Activated T-cell treated with anti-CD3 and anti-CD28 coated beads, Interleukin-2, amount 50 U/mL, for 72 hours (primary cell): ENCODE measurements at places on chromosomes 1 and 21.

DNA sequence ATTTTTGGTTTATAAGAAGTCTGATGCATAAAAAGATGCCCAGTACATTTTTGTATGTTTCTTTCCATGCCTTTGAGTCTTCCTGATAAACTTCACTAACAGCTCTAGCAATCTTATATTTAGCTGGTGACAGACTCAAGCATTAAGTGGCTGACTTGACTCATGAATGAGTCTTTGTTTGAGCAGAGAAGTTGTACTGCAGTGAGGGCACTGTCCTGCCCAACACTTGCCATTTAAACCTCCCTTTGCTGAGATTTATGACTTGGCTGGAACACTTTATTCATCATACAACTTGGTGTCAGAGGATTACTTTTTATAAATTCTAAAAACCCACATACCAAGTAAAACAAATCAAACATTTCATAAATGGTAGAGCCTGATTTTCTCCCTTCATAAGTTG, 14.6 kb upstream of the CAMSAP2 start:
- no peak overlapping the region for H3K27ac ChIP-seq
- H3K27me3 ChIP-seq: peaks cover 16% of the 10 kb centered on the region
- H3K4me1 ChIP-seq: no peaks in the 10 kb centered on the region
- no peak overlapping the region for H3K4me3 ChIP-seq

DNA sequence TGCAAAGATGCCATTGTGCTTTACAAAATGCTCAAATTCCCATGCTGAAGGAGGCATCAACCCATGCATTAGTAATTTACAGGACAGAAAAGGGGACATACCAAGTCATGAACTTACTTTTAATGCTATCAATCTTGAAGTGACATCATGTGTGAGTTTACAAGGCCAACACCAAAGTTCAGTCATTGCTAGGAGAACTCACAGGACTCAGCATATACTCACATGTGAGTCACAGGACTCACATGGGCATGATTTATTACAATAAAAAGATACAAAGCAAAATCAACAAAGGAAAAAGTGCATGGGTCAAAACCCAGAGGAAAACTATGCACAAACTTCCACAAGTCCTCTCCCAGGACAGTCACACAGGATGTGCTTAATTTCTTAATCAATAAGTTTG, 1656.0 kb downstream of the MRPL39 start:
- H3K27ac ChIP-seq: no peak overlapping the region
- no peaks in the 10 kb centered on the region for H3K27me3 ChIP-seq
- no peak overlapping the region for H3K4me3 ChIP-seq
- no peak for DNase-seq
- no peaks in the 10 kb centered on the region for H3K36me3 ChIP-seq
- H3K4me1 ChIP-seq: peaks cover 30% of the 10 kb centered on the region

GRCh38 chr1:44408632-44409602, 3.9 kb downstream of the RNF220 start:
- H3K4me1 ChIP-seq: peaks cover 15% of the 10 kb centered on the region
- H3K27ac ChIP-seq: peak overlapping the region; percentile 50
- peaks cover 2% of the 10 kb centered on the region for H3K36me3 ChIP-seq
- peak overlapping the region; percentile 76 for H3K4me3 ChIP-seq
- DNase-seq: peak; percentile 21

DNA sequence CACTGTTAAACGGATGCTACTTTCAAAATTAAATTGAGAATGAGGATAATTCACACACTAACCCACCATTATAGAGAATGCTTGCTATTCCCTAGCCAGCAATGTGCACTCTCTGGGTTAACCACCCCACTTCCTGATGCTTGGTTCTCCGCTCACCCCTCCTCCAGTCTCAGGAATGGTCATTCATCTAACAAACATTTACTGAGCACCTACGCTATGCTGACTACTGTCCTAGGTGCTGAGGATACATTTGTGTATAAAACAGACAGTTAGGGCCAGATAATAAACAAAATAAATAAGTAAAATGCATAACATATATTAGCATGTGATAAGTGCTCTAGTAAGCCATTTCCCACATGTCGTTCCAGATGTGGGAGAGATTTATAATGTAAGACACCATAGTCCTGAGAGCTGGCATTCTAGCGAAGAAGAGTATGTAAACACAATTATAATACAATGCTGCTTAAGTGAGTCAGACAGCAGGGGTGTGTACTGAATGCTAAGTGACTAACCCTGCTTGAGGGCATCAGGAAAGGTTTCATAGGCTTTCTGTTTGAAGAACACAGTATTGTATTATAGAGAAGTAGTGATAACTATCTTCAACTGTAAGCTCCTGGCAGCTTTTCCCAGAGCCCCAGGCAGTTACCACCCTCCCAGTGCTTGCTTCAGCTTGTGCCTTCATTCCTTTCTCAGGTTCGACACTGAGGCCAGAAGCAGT, 126.7 kb upstream of the CACHD1 start:
- no peaks in the 10 kb centered on the region for H3K36me3 ChIP-seq
- H3K27ac ChIP-seq: no peak overlapping the region
- H3K4me3 ChIP-seq: no peak overlapping the region
- H3K4me1 ChIP-seq: no peaks in the 10 kb centered on the region
- H3K27me3 ChIP-seq: peaks cover 7% of the 10 kb centered on the region
- DNase-seq: no peak

DNA sequence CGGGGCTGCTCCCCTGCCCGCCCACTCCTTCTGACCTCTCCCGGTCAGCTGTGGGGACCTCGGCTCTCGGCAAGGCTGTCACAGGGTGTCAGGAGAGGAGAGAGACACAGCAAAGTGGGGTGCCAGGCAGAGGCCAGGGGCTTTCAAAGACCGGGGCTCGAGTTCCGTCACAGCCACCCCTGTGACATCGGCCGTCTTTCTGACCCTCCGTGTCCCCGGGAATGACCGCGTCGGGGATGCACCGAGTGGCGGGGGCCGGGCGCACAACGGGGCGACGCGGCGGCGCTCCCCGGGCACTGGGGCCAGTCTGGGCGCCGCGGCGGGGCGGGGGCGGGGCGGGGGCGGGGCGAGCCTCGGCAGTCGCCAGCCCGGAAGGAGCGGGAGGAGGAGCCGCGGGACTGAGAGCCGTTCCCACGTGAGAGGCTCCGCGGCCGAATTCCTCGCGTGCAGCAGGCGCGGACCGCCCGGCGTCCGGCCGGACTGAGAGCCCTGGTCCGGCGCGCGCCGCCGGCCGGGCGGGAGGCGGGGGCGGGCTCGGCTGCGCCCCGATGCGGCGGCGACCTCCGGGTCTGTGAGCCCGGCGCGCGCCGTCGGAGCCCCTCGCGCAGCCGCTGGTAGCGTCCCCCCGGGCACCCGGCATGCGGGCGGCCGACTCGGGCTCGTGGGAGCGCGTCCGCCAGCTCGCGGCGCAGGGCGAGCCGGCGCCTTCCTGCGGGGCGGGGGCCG, 229.7 kb upstream of the TMEM51 start:
- peak; percentile 25 for DNase-seq
- H3K36me3 ChIP-seq: no peaks in the 10 kb centered on the region
- peaks cover 4% of the 10 kb centered on the region for H3K4me1 ChIP-seq
- peaks cover 42% of the 10 kb centered on the region for H3K27me3 ChIP-seq

DNA sequence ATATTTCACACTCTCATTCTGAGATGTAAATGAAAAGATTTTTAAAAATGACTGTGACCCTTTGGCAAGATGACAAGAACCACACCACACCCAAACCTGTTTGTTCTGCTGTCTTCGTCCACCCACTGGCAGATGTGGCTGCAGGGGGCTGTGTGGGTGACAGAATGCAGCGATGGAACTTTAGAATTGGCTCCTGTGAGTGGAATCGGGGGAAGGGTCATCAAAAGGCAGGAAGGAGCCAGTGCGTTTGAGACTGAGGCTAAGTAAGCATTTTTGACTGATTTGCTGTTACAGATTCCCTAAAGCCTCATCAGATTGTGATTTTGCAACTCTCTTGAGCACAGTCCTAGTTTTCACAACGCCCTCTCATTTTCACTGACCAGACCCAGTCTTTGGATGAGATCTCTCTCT, 111.2 kb upstream of the ADGRL2 start:
- H3K27me3 ChIP-seq: peaks cover 5% of the 10 kb centered on the region
- no peaks in the 10 kb centered on the region for H3K36me3 ChIP-seq
- no peak overlapping the region for H3K27ac ChIP-seq

DNA sequence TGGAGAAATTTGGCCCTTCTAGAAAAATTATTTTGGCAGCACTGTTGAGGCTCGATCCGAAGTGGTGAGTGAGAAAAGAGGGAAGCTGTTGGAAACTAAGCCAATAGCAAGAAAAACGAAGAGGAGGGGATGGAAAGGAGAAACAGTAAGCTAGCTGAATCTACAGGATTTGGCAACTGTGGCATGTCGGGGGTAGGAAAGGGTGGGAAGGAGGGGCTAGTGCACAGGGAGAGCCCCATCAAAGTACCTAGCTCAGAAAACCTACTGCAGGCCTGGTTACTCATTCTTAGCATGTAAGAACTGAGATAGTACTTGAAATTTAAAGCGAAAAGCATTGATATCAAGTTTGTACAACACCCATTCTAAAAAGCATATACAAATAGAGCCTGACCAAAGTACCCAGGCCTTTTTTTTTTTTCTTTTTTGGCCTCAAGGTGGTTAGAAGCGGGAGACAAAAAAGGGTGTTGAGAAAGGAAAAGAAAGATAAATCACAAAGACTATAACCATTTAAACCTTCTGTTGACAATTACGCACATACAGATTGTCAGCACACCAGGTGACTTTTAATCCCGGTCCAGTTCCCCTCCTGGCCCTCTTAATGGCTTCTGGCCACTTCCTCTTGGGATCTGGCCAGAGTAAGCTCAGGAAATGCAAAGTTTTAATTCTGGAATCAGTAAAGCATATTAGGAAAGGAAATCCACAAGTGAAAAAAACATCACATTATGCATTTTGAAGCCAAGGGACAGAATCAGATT, 50.4 kb downstream of the SLC16A1 start:
- H3K36me3 ChIP-seq: peaks cover 2% of the 10 kb centered on the region
- no peak overlapping the region for H3K4me3 ChIP-seq
- H3K4me1 ChIP-seq: peaks cover 35% of the 10 kb centered on the region
- peak overlapping the region; percentile 29 for H3K27ac ChIP-seq

DNA sequence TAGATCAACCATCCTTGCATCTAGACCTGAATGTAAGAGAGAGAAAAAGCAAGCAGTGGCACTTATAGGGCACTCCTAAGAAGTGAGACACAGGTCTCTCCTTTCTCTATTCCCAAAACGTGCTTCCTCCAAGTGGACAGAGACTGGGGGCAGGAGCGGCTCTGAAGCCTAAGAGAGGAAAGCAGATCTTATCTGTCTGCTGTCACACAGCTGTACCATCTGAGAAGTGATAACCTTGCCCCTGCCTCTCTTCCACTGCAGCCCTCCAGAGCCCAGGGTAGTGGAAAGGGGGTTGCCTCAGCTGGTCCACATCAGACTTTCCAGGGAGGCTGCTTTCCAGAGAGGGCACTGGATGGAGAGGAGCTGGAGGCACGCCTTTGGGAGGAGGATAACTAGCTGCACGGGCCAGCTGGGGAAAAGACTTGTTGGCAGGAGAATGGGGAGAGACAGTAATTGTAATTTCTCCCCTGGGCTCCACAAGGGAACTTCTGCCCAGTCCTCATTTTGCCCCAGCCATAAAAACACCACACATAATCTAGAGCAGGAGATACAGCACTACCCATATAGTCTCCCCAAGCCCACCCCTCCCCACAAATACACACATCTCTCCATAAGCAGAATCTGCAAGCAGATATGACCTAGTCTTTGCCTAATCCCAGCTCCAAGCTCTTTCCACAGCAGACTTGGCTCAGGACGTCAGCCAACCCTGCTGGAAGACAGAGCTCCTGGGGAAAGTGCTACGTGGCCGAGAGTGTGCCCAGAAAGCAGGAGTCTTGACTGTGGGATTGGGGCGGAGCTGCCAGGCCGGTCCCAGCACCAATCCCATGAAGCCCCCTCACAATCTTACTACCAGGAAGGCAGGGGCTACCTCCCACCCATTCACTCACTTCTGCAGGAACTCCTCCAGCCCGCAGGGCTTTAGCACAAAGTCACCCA, 31.2 kb downstream of the PIK3C2B start:
- peak overlapping the region; percentile 52 for H3K4me3 ChIP-seq
- H3K4me1 ChIP-seq: peaks cover 63% of the 10 kb centered on the region
- no peak overlapping the region for H3K27ac ChIP-seq
- no peaks in the 10 kb centered on the region for H3K27me3 ChIP-seq
- no peak for DNase-seq

GRCh38 chr1:40450495-40451237, 390 bp downstream of the ZFP69B start:
- peaks cover 28% of the 10 kb centered on the region for H3K36me3 ChIP-seq
- no peaks in the 10 kb centered on the region for H3K27me3 ChIP-seq
- peaks cover 37% of the 10 kb centered on the region for H3K4me1 ChIP-seq

DNA sequence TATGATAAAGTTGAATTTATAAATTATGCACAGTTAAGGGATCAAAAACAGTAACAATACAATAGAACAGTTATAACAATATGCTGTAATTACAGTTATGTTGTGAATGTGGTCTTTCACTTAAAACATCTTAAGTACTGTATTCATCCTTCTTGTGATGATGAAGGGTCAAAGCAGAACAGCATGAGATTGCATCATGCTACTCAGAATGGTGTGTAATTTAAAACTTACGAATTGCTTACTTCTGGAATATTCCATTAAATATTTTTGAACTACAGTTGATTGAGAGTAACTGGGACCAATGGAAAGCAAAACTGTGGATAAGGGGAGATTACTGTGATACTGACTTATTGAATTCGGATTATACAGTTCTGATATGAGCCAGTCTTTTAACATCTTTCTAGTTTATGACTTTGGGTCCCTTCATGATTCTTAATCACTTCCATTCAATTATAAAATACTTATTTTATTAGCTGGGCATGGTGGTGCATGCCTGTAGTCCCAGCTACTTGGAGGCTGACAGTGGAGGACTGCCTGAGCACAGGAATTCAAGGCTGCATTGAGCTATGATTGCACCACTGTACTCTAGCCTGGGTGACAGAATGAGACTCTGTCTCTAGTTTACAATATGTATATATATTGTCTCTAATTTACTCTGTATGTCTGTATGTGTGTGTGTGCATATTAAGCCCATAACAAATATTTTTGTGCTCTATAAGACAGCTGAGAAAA, 43.2 kb downstream of the ATP1B1 start:
- no peaks in the 10 kb centered on the region for H3K36me3 ChIP-seq
- DNase-seq: no peak
- no peak overlapping the region for H3K27ac ChIP-seq
- H3K4me1 ChIP-seq: no peaks in the 10 kb centered on the region
- H3K27me3 ChIP-seq: no peaks in the 10 kb centered on the region

DNA sequence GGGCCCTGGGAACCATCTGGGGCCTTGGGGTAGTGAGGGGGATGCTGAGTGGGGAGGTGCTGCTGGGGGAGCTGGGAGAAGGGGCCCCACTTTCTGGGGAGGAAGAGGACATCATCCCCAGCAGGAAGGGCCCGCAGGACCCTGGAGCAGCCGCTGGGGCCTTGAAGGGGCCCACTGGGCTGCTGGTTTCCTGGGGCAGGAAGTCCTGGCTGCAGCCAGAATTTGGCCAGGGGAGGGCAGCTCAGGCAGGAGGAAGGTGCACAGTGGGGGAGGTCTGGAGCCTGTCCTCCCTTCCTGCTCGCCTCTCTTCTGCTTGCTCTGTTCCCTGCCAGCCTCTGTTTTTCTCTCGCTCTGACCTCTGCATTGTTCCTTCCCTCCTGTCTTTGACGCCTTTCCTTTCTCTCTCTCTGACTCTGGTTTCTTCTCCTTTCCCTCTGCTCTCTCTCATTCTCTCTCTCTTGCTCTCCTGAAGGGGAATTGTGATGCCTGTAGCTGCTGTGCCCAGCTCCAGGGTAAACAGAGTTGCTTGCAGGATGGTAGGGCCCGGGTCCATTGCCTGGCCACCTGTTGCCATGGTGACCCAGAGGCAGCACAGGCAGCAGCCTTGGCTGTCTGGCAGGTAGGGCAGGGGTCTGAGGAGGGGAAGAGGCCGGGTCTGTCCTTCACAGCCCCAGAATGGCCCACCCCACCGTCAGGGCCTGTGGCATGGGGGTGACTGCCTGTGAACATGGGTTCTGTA, 23.9 kb downstream of the ACOT11 start:
- no peaks in the 10 kb centered on the region for H3K4me1 ChIP-seq
- H3K27ac ChIP-seq: no peak overlapping the region
- H3K36me3 ChIP-seq: no peaks in the 10 kb centered on the region
- no peak for DNase-seq
- H3K4me3 ChIP-seq: no peak overlapping the region
- no peaks in the 10 kb centered on the region for H3K27me3 ChIP-seq
